ENCODE measurements at places on chromosomes 16 and 17. TPM values are rescaled to one million over a fixed set of nuclear protein-coding genes. Genes with fewer than 3 reads are reported as not detected.

Gene YPEL2
- polyA plus RNA-seq: 18.6 TPM

Gene OR1A1
- polyA plus RNA-seq: 0.09 TPM

Gene KRTAP4-2
- polyA plus RNA-seq: not detected

Gene CBX2
- 28.0 TPM for polyA plus RNA-seq

Gene UNC13D
- polyA plus RNA-seq: 43.3 TPM

Gene CBX1
- polyA plus RNA-seq: 166 TPM

Gene ABCA9
- 11.2 TPM for polyA plus RNA-seq

Gene SDR42E2
- 0.14 TPM for polyA plus RNA-seq

Gene HSD3B7
- 3.6 TPM for polyA plus RNA-seq

Gene SRCIN1
- 10.8 TPM for polyA plus RNA-seq

Gene CCL5
- polyA plus RNA-seq: 3.0 TPM

Gene P2RX5
- 0.25 TPM for polyA plus RNA-seq

Gene CMTM1
- polyA plus RNA-seq: 6.5 TPM

Gene SGCA
- polyA plus RNA-seq: 3.6 TPM

Gene CDRT15
- polyA plus RNA-seq: 0.81 TPM

Gene SLFN14
- polyA plus RNA-seq: 0.54 TPM
